ENCODE measurements at places on chromosomes 7 and 10. TPM values are rescaled to one million over a fixed set of nuclear protein-coding genes. Genes with fewer than 3 reads are reported as not detected.

DNA sequence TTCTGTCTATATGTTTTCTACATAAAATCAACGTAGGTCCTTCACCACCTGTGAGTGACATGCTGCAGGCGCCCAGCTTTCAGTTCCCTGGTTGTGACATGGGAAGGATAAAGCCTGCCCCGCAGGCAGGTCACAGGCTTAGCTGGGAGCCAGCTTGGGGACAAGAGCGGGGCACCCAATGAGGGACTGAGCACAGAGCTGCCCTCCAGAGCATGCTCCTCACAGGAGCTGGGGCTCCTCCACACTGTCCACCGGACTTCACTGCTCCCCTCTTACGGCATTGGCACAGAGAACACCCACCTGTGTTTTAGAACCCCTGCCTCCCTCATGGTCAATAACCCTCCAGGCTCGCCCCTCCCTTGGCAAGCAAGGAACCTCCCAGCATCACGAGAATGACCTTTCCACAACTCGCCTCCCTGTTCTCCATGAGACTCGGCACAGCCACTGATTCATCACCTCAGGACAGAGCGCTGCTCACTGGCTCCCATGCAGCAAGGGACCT lies 187.1 kb downstream of the TNS3 start:
- no peak for DNase-seq

DNA sequence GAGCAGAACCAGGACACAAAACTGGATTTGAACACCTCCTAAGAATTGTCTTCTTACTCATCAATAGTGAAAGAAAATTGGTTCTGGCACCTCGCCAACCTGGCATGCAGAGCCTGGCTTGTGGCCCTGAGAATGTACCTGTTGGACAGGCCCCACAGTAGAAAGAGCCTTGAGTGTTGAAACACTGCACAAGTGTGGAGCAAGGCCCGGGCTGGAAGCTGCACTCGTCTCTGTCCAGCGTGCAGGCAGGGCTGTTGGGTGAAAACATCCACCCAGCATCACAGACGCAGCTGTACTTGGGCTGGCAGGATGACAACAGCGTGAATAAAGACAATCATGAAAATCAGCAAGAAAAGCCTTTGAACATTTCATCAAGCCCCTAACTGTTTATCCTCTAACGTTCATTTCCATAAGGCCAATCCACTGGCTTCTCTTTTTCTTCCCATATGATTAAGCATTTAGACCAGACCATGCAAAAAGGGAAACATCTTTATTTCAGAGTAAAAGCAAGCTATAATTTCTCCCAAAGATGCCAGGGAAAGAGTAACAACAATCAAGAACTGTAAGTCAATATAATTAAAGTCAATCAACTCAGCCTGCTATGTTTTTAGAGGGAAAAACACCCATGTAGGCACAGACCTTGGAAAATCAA lies 15.6 kb downstream of the CUBN start:
- DNase-seq = no peak

The GIMAP7 gene
- total RNA-seq = 169 TPM

The PARD3 gene
- 0.18 TPM for total RNA-seq

DNA sequence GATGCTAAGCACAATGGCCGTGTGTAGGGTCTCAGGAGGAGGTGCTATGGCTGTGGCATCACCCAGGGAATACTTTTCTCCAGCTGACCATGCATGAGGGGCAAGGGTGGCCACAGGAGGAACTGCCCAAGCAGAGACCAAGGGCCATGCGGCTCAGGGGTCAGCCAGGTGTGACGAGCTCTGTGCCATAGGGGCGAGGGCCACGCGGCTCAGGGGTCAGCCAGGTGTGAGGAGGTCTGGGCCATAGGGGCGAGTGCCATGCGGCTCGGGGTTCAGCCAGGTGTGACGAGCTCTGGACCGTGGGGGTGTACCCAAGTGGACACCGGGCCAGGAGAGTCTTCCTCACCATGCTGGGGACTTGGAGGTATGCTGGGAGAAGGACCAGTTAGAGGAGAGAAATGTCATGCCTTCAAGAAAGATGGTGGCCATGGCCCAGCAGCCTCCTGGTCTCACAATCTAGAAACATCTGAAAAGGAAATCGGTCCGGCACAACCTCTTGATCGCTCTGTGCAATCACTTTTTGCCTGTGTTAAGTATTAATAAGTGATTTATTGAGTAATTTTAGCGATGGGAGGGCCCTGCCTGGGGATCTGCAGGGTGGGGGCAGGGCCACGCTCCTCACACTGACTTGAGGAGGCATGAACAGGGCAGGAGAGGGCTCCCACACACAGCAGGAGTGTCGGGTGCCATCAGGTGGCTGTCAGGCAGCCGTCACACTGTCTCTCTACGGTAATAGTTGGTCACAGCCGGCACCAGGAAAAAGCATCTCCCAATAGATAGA lies 265.0 kb downstream of the ADARB2 start:
- DNase-seq = no peak

DNA sequence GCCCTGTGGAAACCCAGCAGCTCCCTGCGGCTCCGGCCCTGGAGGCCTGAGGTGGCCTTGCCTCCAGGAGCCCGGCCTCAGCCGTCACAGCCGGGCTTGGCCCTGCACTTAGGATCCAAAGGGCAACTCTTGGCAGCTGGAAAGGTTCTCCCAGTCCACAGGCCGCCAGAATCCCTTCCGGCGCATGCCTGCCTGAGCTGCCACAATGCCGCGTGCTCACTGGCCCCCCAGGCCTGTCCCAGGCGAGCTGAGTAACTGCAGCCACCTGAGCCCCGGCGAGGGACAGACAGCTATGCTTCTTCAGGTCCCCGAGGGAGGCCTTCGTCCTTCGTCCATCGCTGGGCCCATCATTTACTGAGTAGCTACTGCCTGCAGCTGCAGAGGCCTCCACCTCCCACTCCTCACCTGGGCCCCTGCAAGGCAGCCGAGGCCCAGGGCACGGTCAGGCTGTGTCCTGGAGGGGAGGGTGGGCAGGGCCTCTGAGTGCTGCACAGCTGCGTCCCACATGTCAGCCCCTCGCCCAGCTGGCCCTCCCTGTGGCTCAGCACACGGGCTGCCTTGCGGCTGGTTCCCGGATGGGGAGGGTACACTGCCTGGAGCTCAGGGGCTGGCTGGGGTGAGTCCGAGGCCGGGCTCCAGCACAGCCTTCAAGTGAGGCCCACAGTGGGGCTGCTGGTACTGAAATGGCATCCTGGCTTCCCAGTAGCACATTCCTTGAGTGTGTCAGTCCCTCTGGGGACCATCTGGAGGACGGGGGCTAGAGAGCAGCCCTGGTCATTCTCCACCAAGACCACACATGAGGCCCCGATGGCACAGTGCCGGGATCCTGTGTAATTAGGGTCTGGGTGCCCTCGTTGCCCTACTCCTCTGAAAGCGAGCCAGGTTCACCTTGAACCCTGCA lies 172.5 kb downstream of the ELFN1 start:
- no peak for DNase-seq

DNA sequence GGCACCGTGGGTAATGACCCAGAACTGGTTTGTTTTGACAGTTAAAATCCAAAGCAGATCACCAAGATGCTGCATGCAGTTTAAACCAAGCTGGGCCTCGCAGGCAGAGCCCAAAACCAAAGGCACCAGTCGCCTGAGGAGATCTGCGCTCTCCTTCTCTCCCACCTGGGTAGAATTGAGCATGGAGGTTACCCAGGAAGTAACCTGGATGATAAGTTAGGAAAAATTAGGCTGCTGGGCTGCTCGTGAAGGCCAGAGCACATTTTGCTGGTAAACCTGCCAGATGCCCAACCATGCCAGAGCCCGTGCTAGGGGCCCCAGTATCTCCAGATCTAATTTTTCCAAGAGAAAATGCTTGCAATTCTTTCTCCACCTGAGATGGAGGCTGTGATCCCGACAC lies 388.3 kb upstream of the MGMT start:
- no peak for DNase-seq

The THSD7A gene
- not detected for total RNA-seq

The ST8SIA6 gene
- total RNA-seq = 0.95 TPM

- no peak for DNase-seq
These were observed 32.8 kb upstream of the FAM20C start for GRCh38 chr7:159370-160270.

DNA sequence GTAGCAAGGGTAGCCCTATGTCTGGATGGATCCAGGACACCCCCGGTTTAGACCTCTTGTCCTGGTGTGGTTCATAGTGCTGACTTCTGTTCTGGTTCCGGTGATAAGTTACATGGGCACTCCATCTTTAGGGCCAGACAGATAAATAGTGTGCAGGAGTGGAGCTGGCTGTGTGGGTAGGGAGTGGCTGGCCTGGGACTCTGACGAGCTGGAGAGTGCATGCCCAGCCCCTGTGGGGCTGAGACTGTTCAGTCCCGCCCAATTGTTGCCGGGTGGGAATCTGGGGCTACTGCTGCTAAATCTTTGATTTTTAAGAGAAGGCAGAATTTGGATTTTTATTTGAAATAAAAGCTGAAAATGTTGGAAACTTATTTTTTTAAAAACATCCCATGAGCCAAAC lies 27.3 kb downstream of the PDCD11 start:
- no peak for DNase-seq

The PTPRN2 gene
- total RNA-seq = 4.7 TPM

The SPACDR gene
- total RNA-seq = 4.3 TPM

GRCh38 chr7:38478404-38478803 lies 152.8 kb downstream of the AMPH start:
- no peak for DNase-seq

Measured in activated CD4-positive, alpha-beta memory T cell treated with anti-CD3 and anti-CD28 coated beads, Interleukin-2, amount 10 ng/mL, durations not matched to agents 7 days and 5 days (primary cell).